ENCODE measurements at places on chromosomes 12 and 14. TPM values are rescaled to one million over a fixed set of nuclear protein-coding genes. Genes with fewer than 3 reads are reported as not detected.

Gene NANOG
- total RNA-seq = not detected

Gene SLC5A8
- total RNA-seq = not detected

DNA sequence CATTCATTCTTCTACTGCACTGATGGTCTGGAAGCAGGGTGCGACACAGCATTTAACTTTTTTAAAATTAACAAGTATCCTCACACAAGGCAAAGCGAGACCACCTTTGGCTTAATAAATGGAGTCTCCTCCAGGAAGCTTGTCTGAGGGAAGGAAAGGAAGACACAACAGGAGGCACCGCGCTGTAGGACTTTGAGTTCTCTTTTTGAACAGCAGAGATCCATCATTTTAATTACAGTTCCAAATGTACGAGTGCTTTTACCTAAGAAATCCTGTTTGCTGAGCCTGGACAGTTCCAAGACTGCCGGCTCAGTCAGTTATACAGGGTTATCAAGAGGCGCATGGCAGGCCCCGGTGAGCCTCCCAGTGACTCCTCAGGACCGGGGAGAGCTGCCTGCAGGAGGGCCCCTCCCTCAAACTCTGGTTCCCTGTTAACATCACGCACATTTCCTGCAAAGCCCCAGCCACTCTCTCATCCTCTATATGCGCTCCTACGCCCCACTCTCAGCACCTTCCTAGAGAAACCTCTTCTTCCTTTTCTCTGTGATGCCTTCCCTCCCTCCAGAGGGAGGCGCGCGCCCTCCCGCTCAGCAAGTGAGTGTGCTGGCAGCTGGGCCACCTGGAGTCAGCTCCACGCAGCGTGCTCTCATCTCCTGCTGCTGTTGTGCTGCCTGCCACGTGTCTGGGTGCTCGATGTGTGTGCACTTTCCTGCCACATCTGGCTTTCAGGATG is 46.1 kb downstream of the STX2 start:
- H3K4me3 ChIP-seq = no peak overlapping the region
- H3K27me3 ChIP-seq = no peaks in the 10 kb centered on the region
- no peak overlapping the region for H3K27ac ChIP-seq

Gene KCNK10
- total RNA-seq = 0.13 TPM

DNA sequence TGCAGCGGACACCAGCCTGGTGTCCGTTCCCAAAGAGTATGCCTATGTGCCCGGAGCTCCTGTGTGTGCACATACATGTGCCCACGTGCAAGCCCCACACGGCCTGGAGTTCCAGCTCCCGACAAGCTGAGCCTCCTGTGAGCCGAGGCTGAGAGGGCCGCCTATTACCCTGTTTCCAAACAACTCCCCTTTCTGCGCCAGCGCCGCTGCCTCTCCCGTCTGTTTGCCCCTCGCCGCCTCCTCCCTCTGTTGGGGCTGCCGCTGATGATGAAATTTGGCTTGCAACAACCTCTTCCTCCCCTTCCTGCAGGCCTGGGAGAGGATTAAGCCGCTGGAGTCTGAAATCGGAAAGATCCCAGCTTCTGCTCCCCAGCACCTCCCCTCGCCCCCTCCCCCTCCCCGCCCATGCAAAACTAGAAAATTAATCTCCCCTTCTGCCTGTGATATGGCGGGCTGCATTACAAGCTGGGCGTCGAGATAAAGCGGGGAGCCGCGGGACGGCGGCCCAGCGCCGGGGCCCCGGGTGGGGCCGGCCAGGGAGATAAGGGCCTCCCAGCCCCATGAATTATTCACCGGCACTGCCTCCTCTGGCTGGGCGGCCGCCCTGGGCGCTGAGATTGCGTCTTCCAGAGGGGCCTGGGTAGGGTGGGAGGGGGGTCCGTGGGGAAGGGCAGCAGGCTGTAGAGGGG is 6.8 kb upstream of the ASIC1 start:
- DNase-seq = peak; percentile 73
- no peaks in the 10 kb centered on the region for H3K36me3 ChIP-seq
- H3K4me1 ChIP-seq = peaks cover 7% of the 10 kb centered on the region
- no peak overlapping the region for H3K27ac ChIP-seq

DNA sequence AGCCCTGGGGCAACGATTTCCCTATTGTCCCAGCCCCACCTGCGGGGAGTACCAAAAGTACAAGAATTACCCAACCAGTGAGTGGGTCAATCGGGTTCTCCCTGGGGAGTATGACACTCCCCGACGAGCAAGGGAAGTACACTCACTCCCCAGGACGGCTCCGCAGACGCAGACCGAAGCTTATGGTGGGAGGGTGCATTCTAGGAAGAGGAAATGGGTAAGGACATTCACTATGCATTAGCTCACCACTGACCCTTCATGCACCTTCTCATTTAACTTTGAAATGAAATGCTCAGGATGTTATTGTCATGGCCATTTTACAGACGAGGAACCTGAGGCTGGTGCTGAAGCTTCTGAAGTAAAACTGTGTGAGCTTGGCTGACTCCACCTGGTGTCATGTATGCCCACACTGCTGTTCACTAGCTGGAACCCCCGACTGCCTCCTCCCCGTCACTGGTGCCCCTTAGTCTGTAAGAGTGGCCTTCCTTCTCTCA is 45.8 kb upstream of the TMED10 start:
- H3K36me3 ChIP-seq = no peaks in the 10 kb centered on the region
- peaks cover 9% of the 10 kb centered on the region for H3K4me1 ChIP-seq
- no peaks in the 10 kb centered on the region for H3K27me3 ChIP-seq
- H3K27ac ChIP-seq = no peak overlapping the region

Gene HCAR3
- total RNA-seq = not detected

- no peaks in the 10 kb centered on the region for H3K4me1 ChIP-seq
- no peak overlapping the region for H3K4me3 ChIP-seq
- no peak overlapping the region for H3K27ac ChIP-seq
- H3K27me3 ChIP-seq = no peaks in the 10 kb centered on the region
- no peak for DNase-seq
- H3K36me3 ChIP-seq = no peaks in the 10 kb centered on the region
Observed at GRCh38 chr14:93269341-93270068, 62.4 kb downstream of the UBR7 start.

DNA sequence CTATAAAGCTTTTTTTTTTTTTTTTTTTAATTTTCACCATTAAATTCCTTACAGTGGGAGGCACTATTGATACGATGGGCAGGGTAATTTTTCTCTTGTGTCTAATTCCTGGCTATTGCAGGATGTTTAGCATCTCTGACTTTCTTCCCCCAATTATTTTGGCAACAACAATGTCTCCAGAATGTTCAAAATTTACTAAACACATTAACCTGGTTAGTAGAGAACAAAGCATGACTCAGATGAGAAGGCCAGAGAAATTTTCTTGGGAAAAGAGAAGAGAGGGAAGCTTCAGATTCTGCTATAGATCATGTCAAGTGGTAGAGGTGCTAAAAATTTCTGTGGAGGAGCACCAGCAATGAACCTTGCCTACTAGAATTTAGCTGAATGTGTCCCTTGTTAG is 171.5 kb upstream of the PRICKLE1 start:
- H3K27ac ChIP-seq = no peak overlapping the region
- H3K27me3 ChIP-seq = 0 out of 2 replicates have a peak, but pooled peaks cover 4% of the 10 kb centered on the region
- H3K4me3 ChIP-seq = no peak overlapping the region

Gene AICDA
- not detected for total RNA-seq

GRCh38 chr12:85092814-85093370 is 56.7 kb downstream of the LRRIQ1 start:
- no peaks in the 10 kb centered on the region for H3K36me3 ChIP-seq
- H3K27me3 ChIP-seq = no peaks in the 10 kb centered on the region
- peak; percentile 18 for DNase-seq

GRCh38 chr14:92759679-92760523 is 11.5 kb upstream of the LGMN start:
- 0 out of 2 replicates have a peak, but pooled peaks cover 7% of the 10 kb centered on the region for H3K4me1 ChIP-seq
- no peaks in the 10 kb centered on the region for H3K27me3 ChIP-seq
- H3K27ac ChIP-seq = no peak overlapping the region
- H3K36me3 ChIP-seq = no peaks in the 10 kb centered on the region
- no peak overlapping the region for H3K4me3 ChIP-seq

Gene GPX2
- not detected for total RNA-seq

Gene LRP6
- total RNA-seq = 31.6 TPM

Gene CCND2
- 987 TPM for total RNA-seq

DNA sequence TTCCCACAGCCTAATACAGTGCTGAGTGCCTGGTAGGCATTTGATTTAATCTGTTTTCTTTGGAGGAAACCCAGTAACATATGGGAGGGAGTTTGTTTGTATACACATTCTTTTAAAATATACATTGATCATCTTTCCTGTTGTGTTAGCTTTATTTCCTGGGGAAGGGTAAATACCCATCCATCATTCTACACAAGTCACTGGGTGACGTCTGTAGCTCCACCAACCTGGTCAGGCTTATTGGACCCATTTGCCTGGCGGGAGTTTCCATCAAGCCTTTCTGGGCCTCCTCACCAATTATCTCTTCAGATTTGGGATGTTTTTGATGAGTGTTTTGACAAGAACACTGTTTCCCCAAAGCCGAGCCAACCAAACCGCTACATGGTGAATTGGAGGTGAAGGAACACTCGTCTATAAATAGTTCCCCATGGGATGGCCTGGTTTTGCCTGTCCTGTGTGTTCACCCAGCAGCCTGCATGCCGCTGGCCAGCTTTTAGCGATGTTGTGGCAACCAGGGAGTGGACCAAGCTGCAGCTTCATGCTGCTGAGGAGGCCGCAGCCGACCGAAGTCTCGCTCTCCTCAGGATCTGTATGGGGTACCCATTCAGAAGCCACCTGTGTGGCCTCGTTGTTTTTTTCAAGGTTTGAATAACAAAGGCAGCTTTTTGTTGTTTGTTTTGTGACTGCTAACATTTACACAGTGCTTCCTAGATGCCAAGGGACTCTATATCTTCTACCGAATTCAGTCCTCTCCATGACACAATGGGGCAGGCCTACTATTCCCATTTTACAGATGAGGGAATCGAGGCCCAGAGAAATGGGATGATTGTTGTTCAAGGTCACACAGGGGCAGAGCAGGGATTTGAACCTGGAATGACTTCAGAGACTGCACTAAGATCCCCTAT is 22.6 kb downstream of the PLXNC1 start:
- H3K4me1 ChIP-seq = 0 out of 2 replicates have a peak, but pooled peaks cover 5% of the 10 kb centered on the region

- no peak overlapping the region for H3K4me3 ChIP-seq
- no peak for DNase-seq
- H3K36me3 ChIP-seq = peaks cover 3% of the 10 kb centered on the region
- H3K27ac ChIP-seq = no peak overlapping the region
- peaks cover 7% of the 10 kb centered on the region for H3K4me1 ChIP-seq
Observed at GRCh38 chr14:50524060-50524459, 8.3 kb downstream of the MAP4K5 start.

DNA sequence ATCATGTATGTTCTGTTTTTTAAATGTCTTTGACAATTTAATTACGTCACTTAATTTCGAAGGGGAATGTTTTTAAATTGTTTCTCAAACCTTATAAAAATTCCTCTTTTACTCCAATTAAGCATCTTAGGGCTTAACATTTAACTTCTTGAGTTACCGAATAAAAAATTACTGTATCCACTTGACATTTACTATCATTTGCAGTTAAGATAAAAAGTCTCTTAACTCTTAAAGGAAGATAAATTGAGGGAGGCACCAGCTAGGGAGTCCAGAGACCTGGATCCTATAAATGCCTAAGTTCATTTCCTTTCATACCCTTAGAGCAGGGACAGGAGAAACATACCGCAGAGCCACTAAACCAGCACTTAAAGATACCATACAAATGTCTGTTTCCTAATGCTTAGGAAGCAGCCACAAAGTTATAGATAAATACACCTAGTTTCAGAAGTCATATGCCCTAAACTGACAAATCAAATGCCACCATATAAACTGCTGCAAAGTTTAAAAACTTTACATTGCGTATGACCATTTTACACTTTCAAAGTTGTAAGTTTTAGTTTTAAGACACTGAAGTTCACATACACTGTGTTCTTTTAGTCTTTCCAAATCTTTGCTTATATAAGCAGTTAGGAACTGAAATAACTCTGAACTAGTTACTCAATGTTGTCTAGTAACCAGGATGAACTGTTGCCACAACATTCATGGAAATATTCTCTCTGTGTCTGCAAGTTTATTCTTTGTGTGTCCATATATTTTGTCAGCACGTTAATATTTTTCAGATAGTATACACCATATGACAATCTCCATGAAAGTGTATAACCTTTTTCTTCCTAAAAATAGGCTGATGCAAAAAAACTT is 71.2 kb downstream of the GALNT4 start:
- peaks cover 29% of the 10 kb centered on the region for H3K4me1 ChIP-seq
- DNase-seq = no peak
- H3K27me3 ChIP-seq = no peaks in the 10 kb centered on the region
- no peak overlapping the region for H3K27ac ChIP-seq
- no peak overlapping the region for H3K4me3 ChIP-seq
- H3K36me3 ChIP-seq = no peaks in the 10 kb centered on the region

DNA sequence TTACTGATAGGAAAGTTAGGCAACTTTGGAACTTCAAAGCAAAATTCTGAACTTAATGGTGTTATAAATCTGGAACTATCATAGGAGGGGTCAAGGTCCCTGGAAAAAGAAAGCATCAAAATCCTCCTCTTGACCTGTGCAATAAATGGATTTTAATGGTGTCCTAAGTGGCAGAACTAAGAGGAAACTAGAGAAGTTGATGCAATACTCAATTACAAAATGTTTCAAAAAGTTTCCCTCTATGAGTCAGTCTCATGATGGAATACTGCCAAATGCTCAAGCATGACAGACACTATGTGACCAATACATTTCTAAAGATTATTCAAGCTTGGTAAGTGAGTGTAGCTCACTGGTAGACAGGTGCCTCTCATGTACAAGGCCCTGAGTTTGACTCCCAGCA is 47.7 kb upstream of the ERGIC2 start:
- no peaks in the 10 kb centered on the region for H3K36me3 ChIP-seq
- no peak overlapping the region for H3K4me3 ChIP-seq
- no peak for DNase-seq
- H3K27ac ChIP-seq = no peak overlapping the region
- peaks cover 7% of the 10 kb centered on the region for H3K4me1 ChIP-seq

- no peaks in the 10 kb centered on the region for H3K27me3 ChIP-seq
- no peaks in the 10 kb centered on the region for H3K4me1 ChIP-seq
- H3K36me3 ChIP-seq = no peaks in the 10 kb centered on the region
- DNase-seq = no peak
- no peak overlapping the region for H3K4me3 ChIP-seq
- no peak overlapping the region for H3K27ac ChIP-seq
Observed at GRCh38 chr14:96284430-96284829, 28.4 kb downstream of the BDKRB1 start.

Gene SMOC1
- total RNA-seq = 12.8 TPM

- no peak overlapping the region for H3K4me3 ChIP-seq
- no peak overlapping the region for H3K27ac ChIP-seq
- H3K4me1 ChIP-seq = no peaks in the 10 kb centered on the region
- no peaks in the 10 kb centered on the region for H3K36me3 ChIP-seq
- peak; percentile 66 for DNase-seq
Observed at GRCh38 chr14:102917469-102918211, 4.8 kb upstream of the AMN start.

DNA sequence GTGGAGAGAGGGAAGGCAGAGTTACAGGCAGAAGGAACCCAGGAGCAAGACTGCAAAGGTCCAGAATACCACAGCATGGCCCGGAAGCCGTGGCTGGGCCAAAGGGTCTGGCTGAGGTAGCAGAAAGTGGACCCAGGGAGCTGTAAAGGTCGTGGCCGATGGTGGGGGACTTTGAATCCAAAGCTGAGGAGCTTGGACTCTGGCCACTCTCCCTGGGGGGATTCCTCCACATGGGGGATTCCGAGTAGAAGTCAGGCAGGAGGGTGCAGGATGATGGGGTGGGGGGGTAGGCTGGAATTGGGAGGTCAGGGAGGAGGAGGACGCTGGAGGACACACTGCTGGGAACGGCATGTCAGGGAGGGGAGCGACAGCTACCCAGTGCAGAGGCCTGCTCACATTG is 125.2 kb downstream of the GCH1 start:
- no peak for DNase-seq
- no peak overlapping the region for H3K27ac ChIP-seq
- no peak overlapping the region for H3K4me3 ChIP-seq
- H3K27me3 ChIP-seq = no peaks in the 10 kb centered on the region
- H3K4me1 ChIP-seq = peaks cover 10% of the 10 kb centered on the region
